GM12878 (cell line): ENCODE measurements at places on chromosomes 16 and 17. TPM values are rescaled to one million over a fixed set of nuclear protein-coding genes. Genes with fewer than 3 reads are reported as not detected.

FBXW10B gene
- 0.16 and 0.28 TPM in 2 replicates for polyA plus RNA-seq

DNA sequence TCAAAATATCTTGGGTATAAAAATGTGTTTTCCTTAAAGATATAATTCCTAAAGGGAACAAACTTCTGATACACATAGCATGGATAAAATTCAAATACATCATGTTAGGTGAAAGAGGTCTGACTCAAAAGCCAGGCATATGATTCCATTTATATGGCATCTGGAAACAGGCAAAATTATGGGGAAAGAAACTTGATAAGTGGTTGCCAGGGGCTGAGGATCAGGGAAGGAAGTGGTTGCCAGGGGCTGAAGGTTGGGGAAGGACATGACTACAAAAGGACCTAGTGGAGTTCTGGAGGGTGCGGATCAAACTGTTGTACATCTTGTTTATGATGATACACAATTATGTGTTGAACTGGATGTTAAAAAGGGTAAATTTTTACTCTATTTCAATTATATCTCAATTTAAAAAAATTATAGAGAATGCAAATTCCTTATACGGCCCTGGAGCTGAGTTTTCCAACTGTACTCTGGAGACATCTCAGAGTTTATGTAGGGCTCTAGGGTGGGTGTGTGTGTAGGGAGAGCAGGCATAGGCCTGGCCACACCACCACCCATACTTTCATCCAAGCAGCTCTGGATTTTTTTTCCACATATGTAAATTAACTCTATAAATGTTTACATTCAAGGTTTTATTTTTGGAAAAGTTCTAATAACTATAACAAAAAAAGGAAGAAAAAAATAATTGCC, 55.0 kb downstream of the AMFR start:
- no peaks in the 10 kb centered on the region for H3K4me1 ChIP-seq
- no peak overlapping the region for H3K27ac ChIP-seq
- peaks cover 18% of the 10 kb centered on the region for H3K36me3 ChIP-seq
- H3K27me3 ChIP-seq = no peaks in the 10 kb centered on the region
- no peak for DNase-seq

GRCh38 chr17:17552351-17553216, 38.9 kb downstream of the PEMT start:
- DNase-seq = no peak
- no peaks in the 10 kb centered on the region for H3K4me1 ChIP-seq
- H3K27me3 ChIP-seq = no peaks in the 10 kb centered on the region
- H3K4me3 ChIP-seq = no peak overlapping the region
- no peaks in the 10 kb centered on the region for H3K36me3 ChIP-seq

DNA sequence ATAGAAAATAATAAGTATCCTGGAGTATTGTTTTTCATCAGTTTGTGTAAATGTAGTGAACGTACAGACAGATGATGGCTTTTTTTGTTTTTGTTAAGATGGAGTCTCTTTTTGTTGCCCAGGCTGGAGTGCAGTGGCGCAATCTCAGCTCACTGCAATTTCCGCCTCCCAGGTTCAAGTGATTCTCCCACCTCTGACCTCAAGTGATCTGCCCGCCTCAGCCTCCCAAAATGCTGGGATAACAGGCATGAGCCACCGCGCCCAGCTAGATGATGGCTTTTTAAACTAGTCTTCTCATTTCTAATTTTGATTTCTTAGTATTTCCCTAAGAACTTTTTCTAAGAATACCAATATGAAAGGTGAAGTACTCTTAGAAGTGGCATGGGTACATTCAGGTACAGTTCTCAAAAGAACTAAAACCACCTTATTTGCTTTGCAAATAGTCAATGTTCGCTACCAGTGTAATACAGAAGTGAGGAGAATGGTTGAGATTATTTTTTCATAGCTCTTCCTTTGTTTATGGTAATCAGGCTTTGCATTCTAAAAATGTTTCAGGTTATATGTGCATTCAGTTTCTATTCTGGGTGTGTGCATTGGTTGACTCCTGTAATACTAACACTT, 34.2 kb downstream of the TTC19 start:
- H3K36me3 ChIP-seq = peaks cover 5% of the 10 kb centered on the region
- no peaks in the 10 kb centered on the region for H3K4me1 ChIP-seq
- no peaks in the 10 kb centered on the region for H3K27me3 ChIP-seq
- no peak overlapping the region for H3K4me3 ChIP-seq

GRCh38 chr16:3961449-3961849, 80.9 kb upstream of the CREBBP start:
- H3K4me3 ChIP-seq = no peak overlapping the region
- H3K36me3 ChIP-seq = no peaks in the 10 kb centered on the region
- no peaks in the 10 kb centered on the region for H3K4me1 ChIP-seq
- no peak for DNase-seq
- H3K27ac ChIP-seq = no peak overlapping the region
- H3K27me3 ChIP-seq = no peaks in the 10 kb centered on the region; the same call in none of the 2 replicates

DNA sequence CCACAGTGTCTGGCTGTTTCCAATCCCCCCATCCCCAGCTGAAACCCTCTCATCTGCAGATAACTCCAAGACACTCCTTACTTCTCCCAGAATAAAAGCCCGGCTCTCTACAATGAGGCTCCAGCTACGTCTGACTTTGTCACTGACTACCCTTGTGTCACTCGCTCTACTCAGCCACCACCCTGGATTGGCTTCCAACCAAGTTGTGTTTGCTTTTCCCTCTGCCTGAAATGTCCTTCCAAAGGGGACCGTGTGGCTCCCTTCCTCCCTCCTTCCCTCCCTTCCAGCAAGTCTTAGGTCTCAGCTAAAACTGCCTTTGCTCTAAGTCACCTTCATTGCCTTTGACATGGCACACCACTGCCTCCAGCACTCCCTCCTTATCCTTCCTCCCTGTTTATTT, 42.8 kb downstream of the CDH1 start:
- H3K27ac ChIP-seq = no peak overlapping the region
- H3K27me3 ChIP-seq = no peaks in the 10 kb centered on the region
- H3K4me1 ChIP-seq = peaks cover 51% of the 10 kb centered on the region
- H3K4me3 ChIP-seq = no peak overlapping the region
- H3K36me3 ChIP-seq = no peaks in the 10 kb centered on the region
- no peak for DNase-seq

GRCh38 chr16:8956265-8957062, 7.2 kb downstream of the USP7 start:
- DNase-seq = no peak
- H3K4me1 ChIP-seq = peaks cover 56% of the 10 kb centered on the region
- 0 out of 2 replicates have a peak, but pooled peaks cover 2% of the 10 kb centered on the region for H3K36me3 ChIP-seq
- no peaks in the 10 kb centered on the region for H3K27me3 ChIP-seq
- no peak overlapping the region for H3K27ac ChIP-seq
- H3K4me3 ChIP-seq = peak overlapping the region; percentile 28; the same call in 1 of the 2 replicates

TMC8 gene
- polyA plus RNA-seq = 31.4 and 38.2 TPM in 2 replicates

DNA sequence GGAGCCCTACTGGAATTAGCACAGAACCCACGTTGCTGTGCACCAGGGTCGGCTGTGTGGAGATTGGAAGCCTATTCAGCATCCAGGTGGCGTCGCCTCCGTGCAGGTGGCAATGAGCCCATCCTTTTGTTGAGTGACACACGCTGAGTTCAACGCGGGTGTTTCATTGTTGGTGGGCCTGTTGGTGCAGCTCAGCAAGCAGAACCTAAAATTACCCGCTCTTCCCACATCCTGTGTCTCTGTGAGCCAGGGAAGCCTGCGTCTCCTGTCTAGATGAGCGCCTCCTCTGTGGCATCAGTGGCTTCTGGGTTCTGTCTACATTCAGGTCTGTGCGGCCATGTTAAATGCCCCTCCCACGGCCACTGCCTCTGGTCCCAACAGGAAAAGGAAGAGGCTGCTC, 14.5 kb downstream of the CD2BP2 start:
- H3K4me3 ChIP-seq = no peak overlapping the region
- no peak for DNase-seq

NPIPB13 gene
- polyA plus RNA-seq = 2.3 and 8.3 TPM in 2 replicates

CHST4 gene
- 1.3 and 1.7 TPM in 2 replicates for polyA plus RNA-seq

TOP2A gene
- 234 and 241 TPM in 2 replicates for polyA plus RNA-seq

- no peak overlapping the region for H3K27ac ChIP-seq
- no peaks in the 10 kb centered on the region for H3K36me3 ChIP-seq
- H3K27me3 ChIP-seq = no peaks in the 10 kb centered on the region
- DNase-seq = no peak
- H3K4me1 ChIP-seq = no peaks in the 10 kb centered on the region
- H3K4me3 ChIP-seq = no peak overlapping the region
Measured at GRCh38 chr17:13538841-13539411, 62.8 kb downstream of the HS3ST3A1 start.

DNA sequence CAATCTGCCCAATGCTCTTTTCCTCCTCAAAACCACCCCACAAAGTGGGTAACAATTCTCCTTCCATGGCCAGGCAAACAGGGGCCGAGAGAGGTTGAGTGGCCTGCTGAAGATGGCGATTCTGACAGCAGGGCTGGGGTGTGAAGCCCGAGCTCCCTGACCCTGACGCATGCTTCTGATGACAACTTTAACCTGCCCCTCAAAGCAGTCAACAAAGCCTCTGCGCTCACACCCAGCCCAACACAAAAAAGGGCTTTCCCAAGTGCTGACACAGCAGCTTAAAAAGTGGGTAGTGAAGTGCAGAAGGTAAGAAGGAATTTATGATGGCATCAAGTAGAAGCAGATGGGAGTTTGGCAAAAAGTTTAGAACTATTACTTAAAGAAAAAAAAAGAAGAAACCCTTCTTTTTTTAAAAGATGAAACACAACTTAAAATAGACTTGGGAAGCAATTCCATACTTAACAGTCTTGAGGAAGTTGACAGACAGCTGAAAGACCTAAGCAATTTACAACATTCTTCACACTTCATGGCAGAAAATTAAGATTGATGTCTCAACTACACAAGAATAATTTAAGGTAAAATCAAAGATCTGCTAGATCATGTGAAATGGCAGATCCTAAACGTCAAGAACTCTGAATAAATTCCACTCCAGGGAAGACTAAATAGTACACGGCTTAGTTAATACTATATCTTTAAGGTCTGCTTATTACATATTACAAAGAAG, 133.9 kb downstream of the PARN start:
- DNase-seq = no peak
- H3K27me3 ChIP-seq = no peaks in the 10 kb centered on the region
- H3K4me1 ChIP-seq = peaks cover 35% of the 10 kb centered on the region
- H3K4me3 ChIP-seq = no peak overlapping the region
- H3K36me3 ChIP-seq = peaks cover 7% of the 10 kb centered on the region; the same call in 1 of the 2 replicates
